ENCODE measurements at places on chromosomes 4 and X. TPM values are rescaled to one million over a fixed set of nuclear protein-coding genes. Genes with fewer than 3 reads are reported as not detected.

Gene ZMYM3
- 29.1 TPM for total RNA-seq

Gene ITIH6
- total RNA-seq = not detected

Gene HUWE1
- 342 TPM for total RNA-seq

Gene TKTL2
- not detected for total RNA-seq

Gene HELQ
- 14.8 TPM for total RNA-seq

Gene FAAH2
- 1.1 TPM for total RNA-seq

Gene SOX3
- total RNA-seq = not detected

Measured in activated CD8-positive, alpha-beta memory T cell treated with anti-CD3 and anti-CD28 coated beads, Interleukin-2, amount 10 ng/mL, durations not matched to agents 7 days and 5 days (primary cell).